GOT3 (cell line): ENCODE measurements at places on chromosomes 16 and 17.

GRCh38 chr16:2925951-2926649 lies 14.4 kb downstream of the FLYWCH1 start:
- no peak for DNase-seq

DNA sequence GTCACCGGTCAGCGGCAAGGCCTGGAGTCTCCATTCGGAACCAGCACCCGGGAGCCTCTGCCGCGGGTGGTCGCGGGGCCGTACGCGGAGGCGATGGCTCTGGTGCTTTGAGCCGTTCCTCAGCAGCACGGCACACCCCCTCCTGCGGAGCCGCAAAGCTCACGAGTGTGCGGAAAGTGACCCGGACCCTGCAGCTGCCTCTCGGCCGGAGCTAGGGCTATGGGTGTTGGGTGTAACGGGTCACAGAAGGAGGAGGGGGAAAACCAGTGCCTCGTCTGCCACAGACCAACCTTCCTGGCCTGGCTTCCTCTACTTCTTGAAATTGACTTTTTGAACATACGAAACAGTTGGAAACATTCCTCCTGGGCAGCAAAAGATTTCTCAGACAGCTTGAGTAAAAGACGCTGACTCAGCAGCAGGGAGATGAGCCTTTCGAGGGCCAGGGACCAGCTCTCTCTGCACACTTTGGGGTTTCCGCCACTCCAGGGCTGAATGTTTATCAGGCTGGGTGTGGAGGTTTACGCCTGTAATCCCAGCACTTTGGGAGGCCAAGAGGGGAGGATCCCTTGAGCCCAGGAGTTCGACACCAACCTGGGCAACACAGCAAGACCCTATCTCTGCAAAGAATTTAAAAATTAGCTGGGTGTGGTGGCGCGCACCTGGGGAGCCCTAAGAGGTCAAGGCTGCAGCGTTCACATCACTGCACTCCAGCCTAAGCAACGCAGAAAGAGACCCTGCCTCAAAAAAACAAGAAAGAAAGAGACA lies 26.4 kb upstream of the PITPNA start:
- DNase-seq, result no peak

DNA sequence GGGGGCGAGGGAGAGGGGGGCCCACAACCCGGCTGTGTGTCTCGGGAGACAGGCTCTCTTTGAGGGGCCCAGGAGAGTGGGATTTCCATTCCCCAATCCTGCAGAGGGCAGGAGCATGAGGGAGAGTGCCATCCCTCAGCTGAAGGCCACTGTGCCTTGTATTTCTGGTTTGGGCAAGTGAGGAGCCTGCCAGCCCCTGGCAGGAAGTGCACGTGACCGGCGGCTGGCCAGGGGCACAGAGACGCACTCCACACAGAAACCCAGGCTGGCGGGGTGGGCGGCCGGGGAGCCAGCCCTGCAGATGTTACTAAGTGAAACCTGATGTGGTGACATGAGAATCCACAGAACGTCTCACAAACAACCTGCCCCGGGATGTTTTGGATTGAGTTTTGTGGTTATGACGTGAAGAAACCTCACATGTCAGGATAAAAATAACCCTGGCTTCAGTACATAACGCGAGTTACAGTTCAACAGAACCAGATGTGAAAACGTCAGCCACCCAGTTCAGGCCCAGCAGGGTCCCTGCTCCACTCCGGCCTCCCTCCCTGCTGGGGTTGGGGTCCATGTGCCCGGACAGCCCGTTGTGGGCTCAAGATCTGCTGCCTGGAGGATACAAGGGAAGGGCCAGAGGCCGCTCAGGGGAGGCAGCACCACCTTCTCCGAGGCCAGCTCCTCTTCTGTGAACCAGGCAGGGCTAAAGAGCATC lies 51.7 kb upstream of the MTSS2 start:
- DNase-seq, result no peak

DNA sequence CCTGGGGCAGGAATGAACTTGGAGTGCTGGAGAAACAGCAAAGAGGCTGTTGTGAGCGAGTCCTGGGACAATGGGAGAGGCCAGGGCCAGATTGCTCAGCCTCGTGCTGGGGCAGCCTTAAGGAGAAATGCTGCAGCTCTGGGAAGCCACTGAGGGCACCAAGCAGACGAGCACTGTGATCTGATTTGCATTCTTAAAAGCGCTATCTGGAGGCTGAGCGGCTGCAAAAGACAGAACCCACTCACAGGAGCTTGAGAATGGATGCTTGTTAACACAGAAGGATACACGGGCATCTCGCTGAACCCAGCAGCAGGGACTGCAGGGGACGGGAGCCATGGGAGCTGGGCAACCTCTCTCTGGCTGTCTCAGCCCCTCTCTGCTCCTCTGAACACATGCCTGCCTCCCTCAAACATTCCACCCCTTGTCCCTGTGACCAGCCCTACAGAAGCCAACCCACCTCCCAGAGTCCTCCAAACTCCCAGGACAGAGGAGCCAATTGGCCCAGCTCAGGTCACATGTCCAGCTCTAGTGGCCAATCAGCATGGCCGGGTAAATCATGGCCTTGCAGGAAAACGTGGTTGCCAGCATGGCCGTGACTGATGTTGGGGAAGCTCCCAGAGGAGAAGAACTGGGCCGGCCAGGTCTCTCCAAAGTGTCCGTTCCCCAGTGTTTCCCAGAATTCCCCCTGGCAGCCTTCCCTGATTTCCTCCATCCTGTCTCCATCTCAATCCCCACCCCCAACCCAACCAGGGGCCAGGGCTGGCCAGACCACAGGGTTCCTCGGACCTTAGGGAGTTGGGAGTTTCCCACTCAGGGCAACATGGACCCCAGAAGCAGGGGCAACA lies 60.3 kb downstream of the GSG1L start:
- DNase-seq, result no peak

GRCh38 chr16:87701078-87701460 lies 64.7 kb downstream of the KLHDC4 start:
- DNase-seq, result no peak

DNA sequence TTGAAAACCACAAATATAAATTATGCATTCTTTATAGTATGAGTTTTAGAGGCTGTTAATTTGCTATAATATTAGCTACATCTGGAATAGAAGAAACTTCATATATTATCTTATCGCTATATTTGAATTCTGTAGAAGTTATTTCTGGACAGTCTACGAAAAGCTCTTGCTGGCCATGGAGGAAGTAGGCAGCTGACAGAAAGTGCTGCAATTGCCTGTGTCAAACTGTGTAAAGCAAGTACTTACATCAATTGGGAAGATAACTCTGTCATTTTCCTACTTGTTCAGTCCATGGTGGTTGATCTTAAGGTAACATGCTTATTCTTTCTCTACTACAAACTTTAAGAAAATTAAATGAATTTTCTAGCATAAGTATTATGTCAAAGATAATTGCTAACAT lies 96.8 kb downstream of the OMG start:
- DNase-seq, result no peak

GRCh38 chr17:55117164-55117563 lies 147.6 kb upstream of the HLF start:
- DNase-seq, result no peak

- DNase-seq, result no peak
Observed at GRCh38 chr17:81476097-81476496, 36.5 kb downstream of the ACTG1 start.

DNA sequence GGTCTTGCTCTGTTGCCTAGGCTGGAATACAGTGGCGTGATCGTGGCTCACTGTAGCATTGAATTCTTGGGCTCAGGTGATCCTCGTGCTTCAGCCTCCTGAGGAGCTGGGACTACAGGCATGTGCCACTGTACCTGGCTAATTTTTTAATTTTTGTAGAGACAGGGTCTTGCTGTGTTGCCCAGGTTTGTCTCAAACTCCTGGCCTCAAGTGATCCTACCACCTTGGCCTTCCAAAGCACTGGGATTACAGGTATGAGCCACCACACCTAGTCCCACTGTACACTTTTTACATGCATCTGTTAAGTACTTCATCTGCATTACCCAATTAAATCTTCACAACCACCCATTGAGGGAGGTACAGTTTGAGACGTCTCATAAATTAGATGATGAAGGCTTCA lies 12.4 kb downstream of the TNRC6A start:
- DNase-seq, result no peak
